Trophoblast cell (in vitro differentiated cells and primary cell): ENCODE measurements at places on chromosomes 3 and 15.

GRCh38 chr3:55664387-55664786 is 177.3 kb upstream of the WNT5A start:
- no peak for DNase-seq

DNA sequence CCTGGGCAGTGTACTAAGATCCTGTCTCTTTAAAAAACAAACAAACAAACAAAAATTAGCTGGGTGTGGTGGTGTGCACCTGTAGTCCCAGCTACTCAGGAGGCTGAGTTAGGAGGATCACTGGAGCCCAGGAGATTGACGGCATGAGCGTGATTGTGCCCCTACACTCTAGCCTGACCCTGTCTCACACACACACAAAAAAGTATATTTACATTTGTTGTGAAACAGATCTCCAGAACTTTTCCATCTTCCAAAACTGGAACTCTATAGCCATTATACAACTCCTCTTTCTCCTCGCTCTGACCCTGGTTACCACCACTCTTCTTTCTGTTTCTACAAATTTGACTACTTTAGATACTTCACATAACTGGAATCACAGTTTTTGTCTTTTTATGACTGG is 56.0 kb upstream of the CCNB2 start:
- no peak for DNase-seq

GRCh38 chr15:101490408-101490891 is 943 bp upstream of the PCSK6 start:
- DNase-seq, result peak; percentile 26

DNA sequence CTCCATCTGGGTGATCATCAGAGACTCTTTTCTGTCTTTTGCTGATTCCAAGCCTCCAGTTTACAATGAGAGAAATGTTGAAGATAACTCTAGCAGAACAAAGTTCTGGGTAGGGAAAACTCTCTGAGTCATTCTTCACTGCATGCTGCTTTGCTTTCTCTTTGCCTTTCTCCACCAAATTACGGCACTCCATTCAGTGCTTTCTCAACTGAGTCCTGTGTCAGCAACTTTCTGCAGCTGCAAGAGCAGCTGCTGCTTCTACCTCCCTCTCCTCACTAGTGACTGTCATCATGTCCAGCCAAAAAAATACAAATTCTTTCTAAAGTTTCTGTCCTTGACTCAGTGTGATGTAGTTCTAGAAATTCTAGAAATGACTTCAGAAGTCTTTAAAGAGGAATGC is 953.8 kb downstream of the IGSF11 start:
- no peak for DNase-seq

DNA sequence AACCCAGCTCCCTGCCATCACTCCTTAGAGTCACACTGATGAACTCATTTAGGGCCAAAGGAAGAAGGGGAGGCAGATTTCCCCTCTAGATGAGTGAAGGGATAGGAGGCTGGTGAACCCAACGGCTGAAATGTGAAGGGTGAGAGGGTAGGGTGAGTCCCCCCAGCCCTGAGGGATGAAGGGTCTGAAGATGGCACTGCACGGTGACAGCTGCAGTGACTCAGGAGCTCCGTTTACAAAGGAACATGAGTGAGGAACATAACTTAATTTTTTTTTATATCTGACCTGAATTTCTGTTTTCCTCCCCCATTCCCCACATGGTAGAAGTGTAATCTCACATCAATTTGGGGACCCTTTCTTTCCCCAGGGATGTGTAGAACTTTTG is 14.0 kb downstream of the SNX33 start:
- no peak for DNase-seq

GRCh38 chr3:52428151-52429005 is 16.5 kb downstream of the SEMA3G start:
- DNase-seq, result peak; percentile 75

GRCh38 chr15:73195166-73195565 is 142.9 kb downstream of the NEO1 start:
- DNase-seq, result no peak

- no peak for DNase-seq
Observed at GRCh38 chr15:45906230-45906629, 271.4 kb downstream of the SQOR start.

DNA sequence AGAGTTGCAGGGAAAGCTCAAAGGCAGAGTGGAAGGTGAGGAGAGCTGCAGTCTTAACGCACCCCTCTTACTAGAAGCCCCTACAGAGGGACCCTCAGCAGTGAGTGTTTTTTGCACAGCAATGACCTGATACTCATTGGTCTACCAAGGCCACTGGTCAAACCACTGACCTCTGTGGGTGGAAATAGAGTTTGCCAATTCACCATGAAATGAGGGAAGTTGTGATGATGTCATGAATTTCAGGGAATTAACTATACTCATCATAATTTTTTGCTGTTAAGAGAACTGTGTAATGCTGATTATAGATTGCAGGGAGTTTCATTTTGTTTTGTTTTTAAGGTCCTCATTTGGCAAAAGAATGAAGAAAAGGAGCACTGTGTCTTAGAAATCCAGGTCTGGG is 101.7 kb upstream of the SMAD3 start:
- no peak for DNase-seq

DNA sequence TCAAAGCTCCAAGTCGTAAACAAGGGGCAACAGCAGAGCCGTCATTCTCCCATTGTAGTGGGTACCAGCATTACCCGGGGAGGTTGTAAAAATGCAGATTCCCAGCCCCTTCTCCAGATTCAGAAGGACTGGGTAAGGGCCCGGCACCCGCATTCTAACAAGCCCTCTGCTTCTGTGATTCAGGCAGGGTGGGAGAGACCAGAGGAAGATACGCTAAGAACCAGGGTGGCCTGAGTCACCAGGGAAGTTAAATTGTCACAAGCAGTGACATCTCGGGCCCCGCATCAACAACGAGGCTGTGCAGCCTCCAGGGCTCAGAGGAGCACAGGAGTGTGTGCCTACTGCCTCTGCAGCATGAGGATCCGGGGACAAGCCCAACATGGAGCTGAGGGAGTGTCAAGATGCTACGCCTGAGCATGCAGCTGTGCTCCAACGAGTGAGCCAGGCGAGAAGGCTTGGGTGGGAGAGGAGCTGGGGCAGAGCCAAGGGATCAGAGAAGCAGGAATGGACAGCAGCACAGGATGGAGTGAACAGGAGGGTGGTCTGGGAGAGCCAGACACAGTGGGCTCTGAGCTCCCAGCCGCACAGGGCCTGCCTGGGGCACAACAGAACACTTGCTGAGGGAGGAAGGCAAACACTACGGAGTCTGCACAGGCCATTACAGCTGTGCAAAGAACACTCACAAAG is 68.5 kb downstream of the CPN2 start:
- DNase-seq, result no peak

DNA sequence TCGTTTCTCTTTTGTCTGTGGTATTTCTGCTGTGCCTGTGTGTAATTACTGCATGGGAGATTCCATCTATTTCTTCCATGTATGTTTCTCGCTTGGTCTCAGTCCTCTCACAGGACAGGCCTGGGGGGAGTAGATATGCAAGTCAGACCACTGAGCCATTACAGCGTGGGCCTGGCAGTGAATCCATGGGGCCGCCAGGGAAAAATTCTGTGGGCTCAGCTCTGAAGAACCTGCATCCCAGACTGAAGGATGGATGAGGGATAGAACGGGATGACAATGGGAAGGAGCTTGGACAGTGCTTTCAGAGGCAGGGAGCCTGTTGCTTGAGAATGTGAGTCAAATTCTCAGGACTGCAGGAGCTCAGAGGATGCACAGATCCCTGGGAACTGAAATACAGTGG is 24.8 kb downstream of the GRAMD2A start:
- no peak for DNase-seq

DNA sequence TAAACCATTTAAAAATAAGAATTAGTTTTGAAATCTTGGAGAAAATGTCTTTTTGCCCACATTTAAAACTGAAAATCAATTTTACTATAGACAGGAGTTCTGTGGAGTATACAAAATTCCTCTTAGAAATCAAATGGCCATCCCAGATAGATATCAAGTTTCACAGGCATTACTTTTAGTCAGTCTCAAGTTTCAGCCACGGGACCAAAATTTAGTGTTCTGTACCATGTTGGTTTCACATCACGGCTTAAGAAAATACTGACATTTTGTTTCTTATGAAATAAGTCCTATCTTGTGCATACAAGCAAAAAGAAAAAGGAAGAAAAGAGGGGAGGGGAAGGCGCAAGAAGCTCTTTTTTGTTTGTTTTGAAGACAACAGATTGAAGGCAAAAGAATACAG is 45.7 kb downstream of the EIF2AK4 start:
- DNase-seq, result no peak

DNA sequence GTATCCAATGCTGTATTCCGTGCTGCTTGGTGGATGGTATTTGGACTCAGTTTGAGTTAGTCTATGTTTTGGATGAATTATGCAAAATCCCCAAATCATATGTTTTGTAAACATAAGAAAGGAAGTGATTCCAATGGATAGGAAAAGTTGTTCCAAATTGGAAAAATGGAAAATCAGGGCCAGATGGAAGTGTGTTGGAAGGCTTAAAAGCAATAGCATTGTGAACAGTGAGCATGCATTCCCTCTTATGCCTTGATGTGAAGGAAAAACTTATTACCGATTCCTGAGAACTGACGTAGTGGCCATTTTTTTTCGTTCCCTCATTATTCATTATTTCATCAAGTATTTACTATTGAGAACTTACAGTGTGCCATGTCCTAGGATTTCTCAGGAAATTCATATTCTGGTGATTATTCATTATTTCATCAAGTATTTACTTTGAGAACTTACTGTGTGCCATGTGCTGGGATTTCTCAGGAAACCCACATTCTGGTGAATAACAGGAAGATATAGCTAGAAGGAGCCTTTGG is 144.1 kb upstream of the TPRG1 start:
- DNase-seq, result no peak
